Stomach (tissue), 19 donors: ENCODE measurements at places on chromosomes 6 and 20. TPM values are rescaled to one million over a fixed set of nuclear protein-coding genes. Genes with fewer than 3 reads are reported as not detected.

DNA sequence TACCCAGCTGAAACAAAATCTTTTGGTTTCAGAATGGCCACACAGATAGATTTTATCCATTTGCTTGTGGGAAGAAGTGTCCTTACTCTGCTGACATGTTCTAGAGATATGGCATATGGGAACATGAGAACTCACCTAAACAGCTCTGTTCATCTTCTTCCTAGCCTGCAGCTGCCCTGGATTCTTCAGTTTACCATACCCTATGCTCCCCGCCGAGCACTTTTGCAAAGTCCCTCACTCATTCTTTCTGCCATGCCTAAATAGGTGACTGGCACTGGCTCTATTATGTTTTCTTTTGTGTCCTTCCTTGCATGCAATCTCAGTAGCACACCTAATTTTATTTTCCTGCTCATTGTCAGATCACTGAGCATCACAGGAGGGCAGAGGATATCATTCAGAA lies 293.7 kb upstream of the RSPO3 start:
- H3K27ac ChIP-seq: no peak overlapping the region
- H3K4me1 ChIP-seq: no peaks in the 10 kb centered on the region
- no peaks in the 10 kb centered on the region for H3K36me3 ChIP-seq

MUC22 gene
- not detected for total RNA-seq

MDN1 gene
- 38.4 TPM for total RNA-seq

DNA sequence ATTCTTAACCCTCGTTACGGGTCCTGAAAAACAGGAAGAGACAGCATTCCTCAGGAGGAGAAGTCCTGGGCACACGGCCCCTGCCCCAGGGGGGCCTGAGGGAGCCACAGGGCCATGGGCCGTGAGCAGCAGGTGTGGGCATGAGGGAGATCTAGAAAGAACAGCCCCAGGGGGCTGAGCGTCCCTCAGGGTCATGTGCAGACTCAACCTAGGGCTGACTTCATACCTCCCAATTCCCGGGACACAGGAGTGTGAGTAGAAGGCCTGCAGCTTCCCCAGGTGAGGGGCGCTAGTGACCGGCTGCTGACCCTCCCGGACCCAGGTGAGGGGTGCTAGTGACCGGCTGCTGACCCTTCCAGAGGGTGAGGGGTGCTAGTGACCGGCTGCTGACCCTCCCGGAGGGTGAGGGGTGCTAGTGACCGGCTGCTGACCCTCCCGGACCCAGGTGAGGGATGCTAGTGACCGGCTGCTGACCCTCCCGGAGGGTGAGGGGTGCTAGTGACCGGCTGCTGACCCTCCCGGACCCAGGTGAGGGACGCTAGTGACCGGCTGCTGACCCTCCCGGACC lies 35.1 kb downstream of the FRMD1 start:
- no peak overlapping the region for H3K4me3 ChIP-seq
- H3K36me3 ChIP-seq: no peaks in the 10 kb centered on the region
- no peak for DNase-seq
- no peaks in the 10 kb centered on the region for H3K27me3 ChIP-seq

DNA sequence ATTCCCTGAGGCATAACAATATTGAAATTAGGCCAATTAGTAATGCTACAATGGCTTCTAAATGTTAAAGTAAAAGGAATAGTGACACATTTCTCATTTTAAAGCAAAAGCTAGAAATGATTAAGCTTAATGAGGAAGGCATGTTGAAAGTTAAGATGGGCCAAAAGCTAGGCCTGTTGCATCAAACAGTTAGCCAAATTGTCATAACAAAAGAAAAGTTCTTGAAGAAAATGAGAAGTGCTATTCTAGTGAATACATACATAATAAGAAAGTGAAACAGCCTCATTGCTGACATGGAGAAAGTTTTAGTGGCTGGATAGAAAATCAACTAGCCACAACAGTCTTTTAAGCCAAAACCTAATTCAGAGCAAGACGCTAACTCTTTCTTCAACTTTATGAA lies 12.9 kb downstream of the OR2A4 start:
- DNase-seq: no peak
- H3K27ac ChIP-seq: no peak overlapping the region
- no peaks in the 10 kb centered on the region for H3K27me3 ChIP-seq
- H3K36me3 ChIP-seq: no peaks in the 10 kb centered on the region

DNA sequence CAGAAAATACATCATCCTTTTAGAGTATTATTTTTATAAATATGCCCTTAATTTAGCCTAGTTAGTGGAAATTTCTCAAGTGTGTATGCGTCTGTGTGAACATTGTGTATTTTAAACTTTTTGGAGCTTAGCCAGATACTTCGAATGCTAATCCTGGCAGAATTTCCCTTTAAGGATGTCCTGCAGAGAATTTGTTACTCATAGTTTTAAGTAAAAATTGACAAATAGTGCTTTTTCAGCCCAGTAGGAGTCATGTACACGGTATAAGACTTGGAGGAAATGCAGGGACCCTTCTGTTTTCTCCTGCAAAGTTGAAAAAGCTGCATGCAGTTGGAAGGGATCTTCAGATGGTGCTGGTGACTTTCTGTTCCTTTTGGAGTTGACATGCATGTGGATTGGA lies at the start of gene FHL5:
FHL5 (plus strand) TSS at position 243 of the 400 bp plus-strand sequence. CDS start 40,486 bp downstream, outside the sequence.
- no peaks in the 10 kb centered on the region for H3K4me1 ChIP-seq
- no peaks in the 10 kb centered on the region for H3K27me3 ChIP-seq
- DNase-seq: no peak

DNA sequence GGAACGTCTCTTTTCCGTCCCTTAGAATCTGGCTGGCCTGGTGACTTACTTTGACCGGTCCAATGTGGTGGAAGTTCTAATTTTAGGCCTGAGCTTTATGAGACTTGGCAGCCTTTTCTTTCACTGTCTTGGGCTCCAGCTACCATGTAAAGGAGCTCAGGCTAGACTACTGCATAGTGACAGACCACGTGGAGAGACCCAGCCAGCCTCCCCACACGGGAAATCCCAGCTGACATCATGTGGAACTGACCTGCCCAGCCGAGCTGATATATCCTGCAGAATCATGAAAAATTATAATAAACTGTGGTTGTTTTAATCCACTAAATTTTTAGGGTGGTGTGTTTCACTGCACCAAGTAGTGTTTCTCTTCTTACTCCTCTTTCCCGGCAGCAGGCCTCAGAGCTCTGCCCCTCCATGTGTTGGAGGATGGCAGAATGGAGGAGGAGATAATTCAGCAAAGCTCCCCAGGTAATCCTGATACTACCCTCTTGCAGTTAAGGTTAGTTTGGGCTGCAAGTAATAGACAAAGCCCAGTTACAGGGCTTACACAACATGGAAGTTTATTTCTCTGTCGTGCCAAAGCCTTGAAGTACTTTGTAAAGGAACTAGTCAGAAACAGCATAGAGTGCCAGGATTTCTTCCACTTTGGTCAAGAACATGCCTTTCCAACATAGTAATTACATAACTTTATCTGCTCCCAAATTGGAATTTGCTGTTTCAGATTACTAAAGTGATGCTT lies 87.5 kb downstream of the SH3BGRL2 start:
- H3K36me3 ChIP-seq: no peaks in the 10 kb centered on the region
- H3K27me3 ChIP-seq: peaks cover 12% of the 10 kb centered on the region
- no peaks in the 10 kb centered on the region for H3K4me1 ChIP-seq
- no peak for DNase-seq
- H3K4me3 ChIP-seq: no peak overlapping the region
